Activated T-cell treated with anti-CD3 and anti-CD28 coated beads, Interleukin-2, amount 50 U/mL, for 4 hours (primary cell): ENCODE measurements at places on chromosomes 7 and 10.

DNA sequence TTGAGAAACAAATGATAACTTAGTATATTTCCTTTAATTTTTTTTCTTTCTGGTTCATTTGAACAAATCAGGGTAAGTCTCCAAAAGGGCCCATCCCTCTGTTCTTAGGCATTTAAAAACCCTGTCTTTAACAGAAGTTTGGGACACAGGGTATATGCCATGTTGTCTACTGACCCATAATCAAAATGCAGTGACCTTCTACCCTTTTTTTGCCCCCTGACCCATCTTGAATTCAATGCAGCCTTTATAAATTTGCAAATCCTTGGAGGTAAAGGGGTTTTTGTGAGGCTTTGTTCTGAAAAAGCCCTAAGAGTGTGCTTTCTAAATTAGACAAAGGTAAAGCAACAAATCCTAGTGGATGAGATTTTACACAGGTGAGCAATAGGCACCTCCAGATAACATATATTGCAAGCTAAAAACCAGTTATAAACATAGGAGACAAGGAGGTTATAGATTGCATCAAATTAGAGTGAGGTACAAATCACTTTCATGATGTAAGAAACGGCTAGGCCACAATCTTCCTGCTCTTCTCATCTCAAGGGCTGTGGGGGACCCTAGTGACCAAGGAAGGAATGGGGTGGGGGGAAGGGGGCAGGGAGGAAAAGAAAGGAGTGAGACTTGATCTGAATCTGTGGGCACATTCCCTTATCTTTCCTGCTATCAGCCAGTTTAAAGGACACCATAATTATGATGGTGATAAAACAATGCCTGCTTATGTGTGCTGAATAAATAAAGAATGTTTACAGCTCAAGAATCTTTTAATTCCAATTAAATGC lies 2.7 kb downstream of the SKIDA1 start:
- DNase-seq = no peak

GRCh38 chr7:132171130-132171576 lies 405.1 kb downstream of the PLXNA4 start:
- DNase-seq = no peak

- no peak for DNase-seq
Measured at GRCh38 chr7:494259-494687, 25.4 kb downstream of the PDGFA start.

DNA sequence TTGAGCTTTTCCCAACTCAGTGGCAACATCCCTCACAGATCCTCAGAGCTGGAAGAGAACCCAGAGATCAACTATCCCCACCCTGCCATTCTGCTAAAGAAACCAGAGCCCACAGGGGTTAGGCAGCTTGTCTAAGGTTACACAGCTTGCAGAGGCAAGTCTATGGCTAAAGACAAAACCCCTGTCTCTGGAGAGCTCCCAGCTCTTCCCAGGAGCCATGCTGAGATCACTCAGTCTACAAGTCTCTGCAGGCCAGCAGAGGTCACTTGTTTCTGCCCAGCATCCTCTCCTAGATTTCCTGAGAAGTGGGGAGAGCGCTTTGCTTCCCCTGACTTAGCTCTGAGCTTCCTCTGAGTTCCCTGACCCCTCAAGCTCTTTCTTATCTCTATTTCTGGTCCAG lies 28.5 kb upstream of the LOXL4 start:
- no peak for DNase-seq

DNA sequence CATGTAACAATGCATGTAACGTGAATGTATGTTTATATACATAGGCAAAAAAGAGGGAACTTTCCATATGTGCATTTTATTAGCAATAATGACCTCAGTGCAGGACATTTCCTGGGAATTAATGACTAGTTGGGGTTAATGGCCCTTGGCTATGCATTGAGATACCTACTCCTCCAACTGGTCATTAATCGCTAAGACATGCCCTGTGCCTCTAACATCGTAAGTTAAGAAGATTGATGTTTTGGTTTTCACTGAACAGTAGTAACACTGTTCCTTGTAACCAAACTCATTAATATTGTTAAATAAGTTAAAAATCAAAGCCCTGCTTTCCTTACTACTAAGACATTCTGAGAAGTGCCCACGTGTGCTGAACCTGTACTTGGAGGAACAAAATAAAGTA lies 61.7 kb downstream of the SEMA3D start:
- no peak for DNase-seq

GRCh38 chr7:135259702-135260101 lies 26.1 kb downstream of the STRA8 start:
- no peak for DNase-seq

- DNase-seq = no peak
Measured at GRCh38 chr10:104657036-104657435, 15.9 kb downstream of the SORCS3 start.

DNA sequence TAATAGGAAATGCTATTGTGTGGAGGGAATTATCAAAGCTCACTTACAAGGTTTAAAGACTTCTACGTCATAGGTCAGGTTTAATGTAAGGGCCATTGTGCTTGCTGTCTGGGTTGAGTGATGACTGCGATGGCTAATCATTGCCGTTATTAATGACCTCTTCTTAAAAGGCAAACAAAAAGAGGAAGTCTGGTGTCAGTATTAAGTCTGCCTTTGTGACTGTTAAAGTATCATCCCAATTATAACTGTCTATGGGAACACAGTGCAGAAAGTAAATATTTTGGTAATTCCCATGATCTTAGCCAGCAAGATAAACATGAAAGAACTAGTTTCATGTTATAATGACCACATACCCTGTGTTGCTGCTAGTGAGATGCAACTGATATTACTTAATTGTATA lies 382.4 kb downstream of the BBS9 start:
- DNase-seq = no peak

DNA sequence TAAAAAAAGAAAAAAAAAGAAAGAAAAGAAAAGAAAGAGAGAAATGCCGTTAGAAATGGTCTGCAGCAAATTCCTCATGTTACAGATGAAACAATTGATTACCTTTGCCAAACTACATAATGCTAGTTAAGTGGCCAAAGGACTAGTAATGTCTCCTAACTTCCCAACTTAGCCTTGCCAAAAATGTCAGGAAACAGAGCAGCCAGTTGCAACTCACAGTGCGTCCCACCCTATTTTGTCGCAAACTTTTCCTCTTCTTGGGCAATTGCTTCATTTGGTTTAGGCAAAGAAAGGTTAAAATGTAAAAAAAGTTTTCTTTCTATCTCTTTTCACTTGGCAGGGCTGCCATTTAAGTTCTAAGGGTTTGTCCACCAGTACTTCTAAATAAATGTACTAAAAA lies 53.1 kb downstream of the APBB1IP start:
- no peak for DNase-seq

DNA sequence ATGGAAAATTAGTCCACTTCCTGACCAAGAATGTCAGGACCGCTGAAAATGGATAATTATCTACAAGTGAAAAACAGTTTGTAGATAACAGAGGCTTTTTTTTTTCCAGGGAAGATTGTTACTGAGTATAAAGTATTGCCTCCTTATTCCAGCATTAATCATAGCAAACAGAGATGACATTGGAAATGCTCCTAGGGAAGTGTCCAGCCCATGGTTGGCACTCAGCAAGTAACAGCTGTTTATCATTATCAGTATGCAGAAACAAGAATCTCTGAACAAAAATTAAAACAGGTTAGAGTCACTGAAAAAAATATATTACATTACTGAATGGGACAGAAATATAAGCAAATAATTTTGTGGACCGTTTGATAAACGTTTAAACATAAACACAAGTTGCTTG lies 14.6 kb downstream of the FGL2 start:
- no peak for DNase-seq

- no peak for DNase-seq
Measured at GRCh38 chr10:110723224-110723891, 79.2 kb downstream of the RBM20 start.

DNA sequence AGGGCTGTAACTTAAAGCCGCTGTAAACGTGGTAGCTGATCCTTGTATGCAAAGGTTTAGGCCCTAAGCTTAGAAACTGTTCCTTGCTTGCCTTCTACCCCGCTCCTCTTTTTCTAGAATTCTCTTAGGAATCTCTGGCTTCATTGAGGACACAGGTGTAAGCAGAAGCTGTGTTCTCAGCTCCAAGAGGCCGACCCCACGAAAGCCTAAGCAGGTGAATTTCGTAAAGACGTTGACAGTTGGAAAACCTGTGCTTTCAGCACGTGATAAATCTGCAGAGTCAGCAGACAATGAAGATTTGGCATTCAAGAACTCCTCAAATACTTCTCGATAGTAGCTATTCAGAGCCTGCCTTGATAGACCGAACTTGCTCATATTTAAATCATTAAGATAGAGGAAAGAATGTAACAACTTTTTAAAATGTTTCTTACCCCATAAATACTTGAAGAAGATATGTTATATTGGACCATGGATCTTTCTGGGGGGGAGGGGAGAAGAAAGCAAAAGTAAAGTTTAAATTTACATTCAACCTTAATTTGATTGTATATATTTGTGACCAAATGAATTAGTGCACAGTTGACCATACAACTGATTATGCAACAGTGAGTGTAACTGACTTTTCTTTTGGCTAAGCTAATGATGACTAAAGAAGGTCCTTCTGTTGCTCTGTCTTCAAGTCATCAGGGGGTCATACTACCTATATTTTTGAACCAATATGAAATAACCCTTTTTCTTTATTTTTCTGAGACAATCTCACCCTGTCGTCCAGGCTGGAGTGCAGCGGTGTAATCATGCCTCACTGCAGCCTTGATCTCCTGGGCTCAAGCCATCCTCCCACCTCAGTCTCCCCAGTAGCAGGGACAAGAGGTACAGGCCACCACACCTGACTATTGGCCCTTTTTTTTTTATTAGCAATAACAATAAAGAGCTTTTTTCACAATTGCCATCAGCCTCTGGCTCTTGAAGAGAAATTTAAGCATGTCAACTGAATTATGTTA lies 1.2 kb upstream of the GDI2 start:
- no peak for DNase-seq

DNA sequence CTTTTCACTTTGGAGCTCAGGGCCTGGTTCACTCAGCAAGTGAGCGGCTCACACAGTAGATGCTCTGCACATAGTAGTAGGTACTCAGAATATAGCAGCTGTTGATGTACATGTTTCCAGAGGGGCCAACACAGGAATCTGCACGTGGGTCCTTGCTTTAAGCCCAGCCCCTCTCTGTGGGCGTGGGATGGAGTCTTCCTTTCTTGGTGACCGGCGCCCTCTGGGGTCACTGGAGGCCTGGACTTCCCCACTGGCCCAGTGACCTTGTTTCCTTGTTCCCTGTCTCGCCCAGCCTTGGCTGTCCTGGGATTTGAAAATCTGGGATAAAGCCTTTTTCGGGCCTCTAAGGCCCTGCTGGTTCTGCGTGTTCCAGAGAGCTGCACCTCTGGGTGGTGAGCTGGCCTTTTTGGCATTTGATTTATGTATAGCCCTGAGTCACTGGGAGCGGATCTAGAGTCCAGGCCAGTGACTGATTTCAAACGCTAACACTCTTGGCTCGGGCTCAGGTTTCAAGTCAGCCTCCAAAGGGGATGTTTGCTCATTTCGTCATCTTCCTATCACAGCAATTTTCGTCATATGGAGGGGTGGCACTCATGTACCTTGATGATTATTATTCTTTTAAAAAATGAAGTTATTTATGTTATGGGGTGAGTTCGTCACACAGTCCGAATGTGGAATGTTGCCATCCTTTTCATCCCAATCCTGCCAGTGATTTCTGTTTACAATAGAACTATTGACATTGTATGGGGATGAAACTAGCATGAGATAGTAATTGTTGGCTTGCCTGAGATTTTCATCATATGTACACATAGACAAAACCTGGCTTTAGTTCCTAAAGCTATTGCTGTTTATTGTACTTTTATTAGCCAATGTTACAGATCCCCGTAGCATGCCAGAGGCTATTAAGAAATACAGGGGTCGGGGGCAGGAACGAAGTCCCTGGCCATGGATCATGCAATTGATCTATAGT lies 65.5 kb downstream of the CUX1 start:
- no peak for DNase-seq

DNA sequence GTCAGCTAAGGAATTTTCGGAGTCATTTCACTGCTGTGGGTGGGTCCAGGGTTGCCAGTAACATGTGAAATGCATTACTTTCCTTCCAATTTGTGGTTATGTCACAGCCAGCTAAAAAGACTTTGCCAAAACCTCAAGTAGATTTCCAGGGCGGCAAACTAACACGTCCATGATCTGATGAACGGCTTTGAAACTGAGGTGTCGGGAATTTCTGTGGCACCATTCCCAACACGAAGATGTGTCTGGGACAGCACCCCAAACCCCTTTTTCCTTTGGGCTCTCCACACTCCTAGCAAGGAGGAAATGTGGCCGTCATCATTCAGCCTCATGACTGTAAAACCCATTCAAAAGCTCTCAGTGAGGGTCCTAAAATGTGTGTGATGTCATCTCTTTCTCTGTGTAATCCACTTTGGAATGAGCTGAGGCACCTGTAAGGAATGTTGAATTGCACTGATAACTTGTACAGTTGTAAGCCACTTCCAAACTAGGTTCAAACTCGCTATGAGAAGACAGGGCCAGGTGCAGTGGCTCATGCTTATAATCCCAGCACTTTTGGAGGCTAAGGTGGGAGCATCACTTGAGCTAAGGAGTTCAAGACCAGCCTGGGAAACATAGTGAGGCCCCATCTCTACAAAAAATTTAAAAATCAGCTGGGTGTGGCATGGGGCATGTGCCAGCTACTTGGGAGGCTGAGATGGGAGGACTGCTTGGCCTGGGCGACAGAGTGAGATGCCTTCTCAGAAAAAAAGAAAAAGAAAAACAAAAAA lies 146.1 kb upstream of the FRMD4A start:
- no peak for DNase-seq

GRCh38 chr7:105487579-105488571 lies 34.2 kb downstream of the PUS7 start:
- DNase-seq = no peak

DNA sequence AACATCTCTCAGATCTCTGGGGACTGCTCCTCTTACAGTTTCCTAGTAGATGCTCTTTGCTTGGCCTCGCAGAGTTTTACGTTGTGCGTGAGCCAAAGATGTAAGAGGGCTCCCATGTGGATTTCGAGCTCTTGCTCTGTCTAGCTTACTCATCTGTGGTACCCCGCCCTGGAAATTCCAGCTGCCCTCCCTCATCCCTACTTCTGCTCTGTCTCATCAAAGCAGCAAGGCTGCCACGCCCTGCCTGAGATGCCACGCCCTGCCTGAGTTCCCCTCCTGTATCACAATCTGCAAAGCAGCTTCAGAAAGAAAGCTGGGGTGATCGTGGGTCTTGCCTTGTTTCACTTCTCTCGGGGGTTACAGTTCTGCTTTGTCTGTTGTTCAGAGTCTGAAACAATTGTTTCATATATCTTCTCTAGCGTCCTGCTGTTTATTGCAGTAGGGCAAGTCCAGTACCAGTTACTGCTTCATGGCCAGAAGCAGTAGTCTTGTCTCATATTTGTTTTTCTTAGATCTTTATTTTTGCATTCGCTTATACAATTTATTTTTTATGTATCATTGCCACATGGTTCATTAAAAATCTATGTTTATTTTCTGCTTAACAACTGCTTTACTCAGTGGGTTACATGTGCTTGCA lies 36.1 kb upstream of the CCNY start:
- no peak for DNase-seq

DNA sequence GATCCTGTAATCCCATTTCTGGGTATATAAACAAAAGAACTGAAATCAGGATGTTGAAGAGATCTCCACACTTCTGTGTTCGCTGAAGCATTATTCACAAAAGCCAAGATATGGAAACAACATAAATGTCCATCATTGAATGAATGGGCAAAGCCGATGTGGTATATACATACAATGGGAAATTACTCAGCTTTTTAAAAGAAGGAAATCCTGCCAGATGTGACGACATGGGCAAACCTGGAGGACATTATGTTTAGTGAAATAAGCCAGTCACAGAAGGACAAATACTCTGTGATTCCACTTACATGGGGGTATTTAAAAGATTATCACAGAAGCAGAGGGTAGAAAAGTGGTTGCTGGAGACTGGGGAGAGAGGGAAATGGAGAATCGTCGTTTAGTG lies 23.9 kb upstream of the FAM107B start:
- no peak for DNase-seq
